ENCODE measurements at places on chromosomes 2 and 18.

DNA sequence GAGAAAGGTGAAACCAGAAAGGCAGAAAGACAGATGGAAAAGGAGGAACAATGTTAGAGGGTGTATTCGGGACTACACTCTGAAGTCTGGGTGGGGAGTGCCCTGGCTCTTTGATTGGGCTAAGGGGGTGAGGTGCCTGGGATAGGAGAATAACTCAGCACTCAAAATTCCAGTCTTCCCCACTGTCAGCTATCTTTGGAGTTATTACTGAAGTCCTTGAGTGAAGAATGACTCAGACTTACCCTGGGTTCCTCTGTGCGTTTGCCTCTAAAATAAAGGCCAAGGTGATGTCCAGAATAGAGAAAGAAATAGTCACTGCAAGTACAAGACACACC is 151.8 kb upstream of the SERPINE2 start:
- peak; percentile 13 for DNase-seq

DNA sequence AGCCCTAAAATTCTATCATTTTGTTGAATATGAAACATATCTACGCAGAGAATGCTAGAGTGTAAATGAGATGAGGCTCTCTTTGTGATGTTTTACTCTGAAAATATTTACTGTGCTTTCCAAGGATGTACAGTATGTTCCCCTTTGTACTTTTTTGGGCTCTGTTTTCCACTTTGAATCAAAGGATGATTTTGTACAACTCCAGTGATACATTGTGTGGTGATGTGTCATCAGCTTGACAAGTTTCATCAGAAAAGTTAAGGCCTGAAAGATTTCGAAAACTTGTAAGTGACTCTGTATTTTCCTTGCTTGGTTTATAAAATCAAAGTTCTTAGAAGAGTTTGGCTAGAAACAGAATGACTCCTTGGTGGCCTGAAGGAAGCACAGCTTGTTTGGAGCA is 206.3 kb downstream of the LTBP1 start:
- DNase-seq = peak; percentile 7

GRCh38 chr2:23422089-23423061 is 37.4 kb downstream of the KLHL29 start:
- no peak for DNase-seq

GRCh38 chr2:9696731-9697130 is 65.9 kb upstream of the YWHAQ start:
- no peak for DNase-seq

- DNase-seq = no peak
Measured at GRCh38 chr2:232142049-232142448, 180.5 kb downstream of the DIS3L2 start.

- DNase-seq = no peak
Measured at GRCh38 chr2:195842932-195843331, 185.9 kb downstream of the SLC39A10 start.

- no peak for DNase-seq
Measured at GRCh38 chr2:24986372-24986771, 14.6 kb upstream of the DNAJC27 start.

DNA sequence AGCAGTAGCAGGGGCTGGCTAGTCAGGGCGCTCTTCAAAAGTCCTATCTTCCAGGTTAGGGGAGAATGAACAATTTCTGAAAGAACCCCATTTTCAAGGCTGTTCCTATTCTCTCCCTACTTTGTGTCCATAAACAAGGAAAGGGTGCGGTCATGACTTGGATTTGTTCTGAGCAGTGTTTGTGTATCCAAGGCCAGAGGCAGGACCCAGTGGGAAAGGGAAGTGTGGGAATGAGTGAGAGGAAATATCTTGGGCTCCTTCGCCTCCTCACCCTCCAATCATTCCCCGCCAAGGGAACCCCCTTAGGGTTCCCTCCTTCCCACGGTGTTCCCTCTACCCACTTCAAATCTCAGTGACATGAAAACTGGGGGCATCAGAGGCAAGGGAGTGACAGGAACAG is 25.5 kb upstream of the SPTBN1 start:
- no peak for DNase-seq

DNA sequence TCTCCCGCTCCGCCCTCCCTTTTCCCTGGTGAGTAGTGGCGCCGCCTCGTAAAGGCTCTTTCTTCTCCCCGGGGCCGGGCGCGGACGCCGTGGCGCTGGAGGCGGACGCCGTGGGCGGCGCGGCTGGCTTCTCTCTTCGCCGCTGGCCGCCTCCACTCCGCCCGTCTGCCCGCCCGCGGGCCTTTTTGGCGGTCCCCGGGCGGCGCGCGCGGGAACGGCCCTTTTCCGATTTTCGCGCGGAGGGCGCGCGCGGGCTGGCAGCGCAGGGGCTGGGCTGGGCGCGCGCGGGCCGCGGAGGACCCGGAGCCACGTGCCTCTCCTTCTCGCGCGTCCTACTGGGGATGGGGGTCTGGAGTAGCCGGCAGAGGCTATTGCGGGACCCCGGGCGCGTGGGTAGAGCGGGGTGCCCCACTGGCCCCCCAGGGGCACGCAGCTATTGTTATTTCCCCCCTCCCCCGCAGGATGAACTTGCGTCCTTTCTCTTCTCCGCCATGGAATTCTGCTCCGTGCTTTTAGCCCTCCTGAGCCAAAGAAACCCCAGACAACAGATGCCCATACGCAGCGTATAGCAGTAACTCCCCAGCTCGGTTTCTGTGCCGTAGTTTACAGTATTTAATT is 472 bp downstream of the SLC20A1 start:
- DNase-seq = no peak

DNA sequence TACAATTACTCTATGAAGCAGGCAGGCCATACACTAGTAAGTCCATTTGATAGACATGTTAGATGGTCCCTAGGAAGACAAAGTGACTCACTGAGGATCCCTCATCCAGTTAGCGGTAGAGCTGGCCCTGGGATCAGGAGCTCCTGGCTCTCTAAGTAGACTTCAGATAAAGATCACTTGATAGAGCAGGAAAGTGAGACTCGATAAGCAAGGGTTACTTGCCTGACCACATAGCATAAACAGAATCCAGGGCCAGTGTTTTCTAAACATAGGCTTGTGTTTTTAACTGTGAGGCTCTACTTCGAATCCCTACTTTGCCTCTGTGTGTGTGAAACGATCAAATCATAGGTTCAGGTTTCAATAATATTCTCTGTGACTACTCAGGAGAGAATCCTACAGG is 355.2 kb upstream of the TRIB2 start:
- no peak for DNase-seq

GRCh38 chr2:239602290-239603282 is 201.8 kb upstream of the HDAC4 start:
- DNase-seq = no peak

DNA sequence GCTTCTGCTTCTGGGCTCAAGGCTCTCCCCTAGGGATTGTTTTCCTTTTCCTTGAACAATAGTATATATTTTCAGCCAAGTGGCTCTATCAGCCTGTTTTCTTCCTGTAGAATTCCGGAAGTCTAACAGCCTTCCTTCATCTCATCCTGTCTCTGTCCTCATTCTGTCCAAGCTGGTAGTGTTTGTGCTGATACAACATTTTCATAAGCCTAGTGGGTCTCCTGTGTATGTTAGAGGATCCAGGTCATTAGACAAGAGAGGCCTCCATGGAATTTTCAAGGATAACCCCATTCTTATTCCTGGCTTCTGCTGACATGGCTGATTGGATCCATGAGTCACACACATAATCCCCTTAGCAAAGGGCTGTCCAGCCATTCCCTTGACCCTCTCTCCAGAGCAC is 467.6 kb downstream of the PTPRM start:
- DNase-seq = no peak

- no peak for DNase-seq
Measured at GRCh38 chr2:126902859-126903258, 4.2 kb downstream of the TEX51 start.

- no peak for DNase-seq
Measured at GRCh38 chr2:181169503-181169902, 189.1 kb downstream of the UBE2E3 start.

DNA sequence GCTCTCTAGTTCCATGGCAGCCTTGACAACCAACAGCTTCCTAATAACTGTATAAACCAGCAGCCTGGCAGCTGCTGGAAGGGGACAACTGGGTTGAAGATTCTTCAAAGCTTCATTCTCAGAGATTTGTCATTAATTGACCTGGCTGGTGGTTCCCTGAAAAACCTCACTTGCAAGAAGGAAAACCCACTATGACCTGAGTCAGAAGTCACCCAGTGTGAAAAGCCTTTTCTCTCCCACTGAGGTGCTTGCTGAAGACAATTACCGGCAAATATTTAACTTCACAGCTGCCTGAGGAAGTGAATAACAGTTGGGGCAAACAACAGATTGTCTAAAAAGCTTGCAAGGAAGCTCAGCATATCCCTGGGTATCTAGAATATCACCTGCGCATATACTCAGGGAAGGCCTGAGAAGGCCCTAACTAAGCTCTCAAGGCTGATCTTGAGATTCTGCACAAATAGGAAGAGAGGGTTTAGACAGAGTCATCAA is 49.9 kb downstream of the CRACDL start:
- DNase-seq = no peak

- no peak for DNase-seq
Measured at GRCh38 chr18:30113454-30113853, 929.1 kb downstream of the DSC3 start.

GRCh38 chr2:99190548-99190947 is 9.6 kb downstream of the MRPL30 start:
- no peak for DNase-seq

- DNase-seq = no peak
Measured at GRCh38 chr2:136770384-136770783, 5.0 kb downstream of the THSD7B start.

- DNase-seq = no peak
Measured at GRCh38 chr2:19120941-19121750, 237.3 kb downstream of the OSR1 start.

GRCh38 chr2:158202161-158202815 is 100.6 kb downstream of the UPP2 start:
- peak; percentile 48 for DNase-seq

DNA sequence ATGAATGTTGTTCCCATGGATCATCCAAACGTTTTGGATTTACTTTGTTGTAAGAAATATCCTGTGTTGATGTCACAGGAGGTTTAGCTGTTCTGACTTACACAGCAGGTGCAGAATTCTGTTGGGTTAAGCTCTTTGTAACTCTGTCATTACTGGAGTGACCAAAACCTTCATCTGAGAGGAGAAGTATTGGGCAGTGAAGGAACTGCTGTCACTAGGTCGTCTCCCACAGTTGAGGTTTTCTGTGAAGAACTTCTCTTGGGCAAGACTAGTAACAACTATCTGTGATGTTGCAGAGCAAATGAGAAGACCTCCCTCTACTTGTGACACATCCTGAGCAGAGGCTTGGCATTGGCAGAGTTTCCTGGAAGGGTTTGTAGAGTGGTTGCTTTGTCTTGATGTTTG is 2.9 kb downstream of the SPTBN1 start:
- DNase-seq = peak; percentile 48

- no peak for DNase-seq
Measured at GRCh38 chr2:19971691-19972090, 18.2 kb downstream of the WDR35 start.

DNA sequence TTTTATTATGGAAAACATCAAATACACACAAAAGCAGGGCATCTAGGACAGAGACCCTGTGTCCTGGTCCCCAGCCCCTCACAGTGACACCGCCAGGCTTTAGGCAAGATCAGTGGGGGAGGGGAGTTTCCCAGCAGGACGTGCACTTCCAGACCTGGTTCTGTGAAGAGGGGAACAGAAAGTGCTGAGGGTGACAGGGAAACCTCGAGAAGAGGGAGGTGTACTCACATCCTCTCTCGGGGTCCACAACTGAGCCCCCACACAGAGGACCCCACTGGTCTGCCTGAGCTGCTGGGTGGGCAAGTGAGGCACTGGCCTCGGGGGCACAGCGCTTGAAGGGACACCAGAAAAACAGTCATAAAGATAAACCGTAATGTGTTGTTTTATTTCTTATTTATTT is 4.4 kb upstream of the GPR35 start:
- no peak for DNase-seq

DNA sequence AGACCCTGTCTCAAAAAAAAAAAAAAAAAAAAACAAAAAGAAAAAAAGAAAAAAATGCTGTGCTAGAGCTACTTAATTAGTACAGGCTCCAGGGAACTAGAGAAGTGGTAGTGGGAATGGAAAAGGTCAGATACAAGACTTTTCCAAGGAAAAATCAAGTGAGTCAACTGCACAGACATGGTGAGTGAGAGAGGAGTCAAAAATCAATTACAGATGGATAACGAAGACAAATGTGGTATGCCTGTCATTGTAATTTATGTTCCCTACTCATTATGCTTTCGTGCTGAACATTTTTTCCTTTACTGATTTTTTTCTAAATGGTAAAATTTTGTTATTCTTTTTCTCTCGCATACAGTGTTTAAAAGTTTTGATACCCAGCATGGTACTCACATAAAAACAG is 111.5 kb downstream of the MDH1 start:
- DNase-seq = no peak

DNA sequence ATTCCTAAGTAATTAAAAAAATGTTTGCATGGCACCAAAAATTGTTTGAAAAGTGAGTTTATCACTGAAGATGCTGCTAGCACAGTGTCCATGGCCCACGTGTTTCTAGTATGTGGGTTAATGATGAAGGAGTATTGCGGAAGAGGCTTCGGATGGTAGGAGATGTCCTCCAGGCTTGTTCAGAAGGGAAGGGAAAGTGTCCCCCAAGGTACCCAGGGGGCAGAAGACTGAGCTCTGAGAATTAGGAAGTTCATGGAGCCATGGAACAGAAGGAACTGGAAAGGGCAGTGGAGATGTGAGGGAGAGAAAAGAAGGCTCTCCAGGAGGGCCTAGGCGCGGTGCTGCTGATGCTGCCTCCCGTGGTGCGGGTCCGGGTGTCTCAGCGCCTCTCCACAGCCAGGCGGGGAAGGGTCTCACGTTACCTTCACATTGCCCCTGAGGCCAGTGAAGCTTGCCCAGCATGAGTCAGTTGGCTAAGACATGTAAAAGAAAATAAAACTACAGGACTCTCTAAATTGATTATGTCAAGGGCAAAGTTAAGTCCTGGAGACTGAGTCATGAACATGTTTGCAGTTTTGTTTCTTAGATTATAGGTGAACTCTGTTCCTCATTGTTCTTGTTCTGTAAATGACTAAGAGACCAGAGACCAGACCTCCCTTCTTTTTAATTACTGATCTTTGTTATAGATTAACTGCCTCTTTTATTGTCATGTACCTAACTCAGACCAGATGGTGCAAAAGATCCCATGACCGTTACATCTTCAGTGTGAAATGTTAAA is 89.0 kb downstream of the MTCL1 start:
- DNase-seq = no peak

- no peak for DNase-seq
Measured at GRCh38 chr2:173229086-173229485, 125.6 kb upstream of the CDCA7 start.

- DNase-seq = no peak
Measured at GRCh38 chr2:78201064-78201575, 678.9 kb upstream of the LRRTM4 start.

DNA sequence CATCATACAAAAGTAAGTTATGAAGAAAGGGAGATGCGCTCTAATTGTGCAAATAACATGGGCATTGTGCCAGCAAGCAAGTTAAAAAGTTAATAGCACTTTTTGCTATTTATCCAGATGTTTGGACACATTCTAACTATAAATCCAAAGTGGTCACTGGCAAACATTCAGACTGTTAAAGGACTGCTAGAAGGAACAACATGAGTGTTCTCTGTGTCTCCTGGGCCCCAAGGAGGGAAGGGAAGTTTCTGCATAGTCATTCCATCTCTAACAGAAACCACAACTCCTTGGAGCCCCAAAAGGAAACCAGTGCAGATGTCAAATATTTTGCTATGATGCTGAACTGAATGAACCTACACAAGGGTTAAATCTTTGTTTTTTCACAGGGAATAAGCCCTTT is 213.3 kb upstream of the HNRNPA3 start:
- no peak for DNase-seq

Data from NCI-H226 (cell line).